ENCODE measurements at places on chromosomes 6 and 20.

- DNase-seq, result no peak
Measured at GRCh38 chr20:63319164-63320040, 26.4 kb downstream of the COL20A1 start.

GRCh38 chr20:56111961-56112730, 106.8 kb upstream of the CBLN4 start:
- DNase-seq, result no peak

GRCh38 chr6:89323511-89323971, 8.4 kb upstream of the GABRR2 start:
- no peak for DNase-seq

DNA sequence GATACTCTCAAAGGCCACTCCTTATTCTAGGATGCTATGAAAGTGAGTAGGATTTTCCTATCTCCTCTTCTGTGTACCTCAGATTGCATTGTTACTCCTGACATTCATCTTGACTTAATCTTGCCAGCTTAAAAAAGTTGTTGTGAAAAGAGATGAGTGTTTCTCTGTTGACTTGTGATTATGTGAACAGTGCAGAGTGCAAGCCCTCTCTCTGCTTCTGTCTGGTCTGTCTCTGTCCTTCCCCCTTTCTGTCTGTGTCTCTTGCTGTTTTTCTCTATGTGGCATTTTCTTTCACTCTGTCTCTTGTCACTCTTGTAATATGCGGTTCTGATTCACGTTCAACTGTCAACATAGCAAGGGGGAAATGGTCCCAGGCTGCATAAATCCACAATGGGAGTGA, 306.6 kb downstream of the FARS2 start:
- DNase-seq, result no peak

DNA sequence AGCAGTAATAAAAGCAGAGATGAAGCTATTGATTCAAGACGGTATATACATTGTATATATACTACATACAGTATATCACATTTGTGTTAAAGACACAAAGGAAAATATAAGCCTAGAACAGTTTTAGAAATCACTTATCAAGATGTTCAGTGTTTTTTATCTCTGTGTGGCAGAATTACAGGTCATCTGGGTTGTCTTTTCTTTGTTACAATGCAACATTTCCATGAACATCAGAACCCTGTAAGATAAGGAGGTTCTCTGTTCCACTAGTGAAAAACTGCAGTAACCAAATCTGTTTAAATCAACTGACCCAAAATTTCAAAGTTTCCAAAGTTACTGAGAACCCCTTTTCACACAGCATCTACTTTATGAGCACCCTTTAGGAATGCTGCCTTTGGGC, 42.2 kb downstream of the B4GALT5 start:
- DNase-seq, result no peak

DNA sequence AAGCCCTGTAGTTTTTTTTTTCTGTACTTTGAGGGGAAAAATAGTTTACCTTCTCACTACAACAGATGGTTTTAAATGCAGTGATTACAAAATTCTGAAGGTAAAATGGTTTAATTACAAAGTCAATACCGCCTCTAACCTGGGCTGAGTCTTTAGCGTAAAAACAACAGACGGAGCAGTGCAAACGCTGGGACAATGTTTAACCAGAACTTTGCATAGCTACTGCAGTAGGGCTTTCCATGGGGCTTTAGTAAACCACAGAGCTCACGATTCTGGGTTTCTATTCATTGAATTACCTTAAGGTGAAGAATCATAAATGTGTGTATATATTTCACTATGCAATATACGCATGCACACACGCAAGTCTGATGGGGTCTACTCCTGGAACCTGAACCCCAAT, 77.9 kb downstream of the RFX6 start:
- DNase-seq, result no peak

- DNase-seq, result no peak
Measured at GRCh38 chr6:138428944-138429598, 25.0 kb downstream of the HEBP2 start.

DNA sequence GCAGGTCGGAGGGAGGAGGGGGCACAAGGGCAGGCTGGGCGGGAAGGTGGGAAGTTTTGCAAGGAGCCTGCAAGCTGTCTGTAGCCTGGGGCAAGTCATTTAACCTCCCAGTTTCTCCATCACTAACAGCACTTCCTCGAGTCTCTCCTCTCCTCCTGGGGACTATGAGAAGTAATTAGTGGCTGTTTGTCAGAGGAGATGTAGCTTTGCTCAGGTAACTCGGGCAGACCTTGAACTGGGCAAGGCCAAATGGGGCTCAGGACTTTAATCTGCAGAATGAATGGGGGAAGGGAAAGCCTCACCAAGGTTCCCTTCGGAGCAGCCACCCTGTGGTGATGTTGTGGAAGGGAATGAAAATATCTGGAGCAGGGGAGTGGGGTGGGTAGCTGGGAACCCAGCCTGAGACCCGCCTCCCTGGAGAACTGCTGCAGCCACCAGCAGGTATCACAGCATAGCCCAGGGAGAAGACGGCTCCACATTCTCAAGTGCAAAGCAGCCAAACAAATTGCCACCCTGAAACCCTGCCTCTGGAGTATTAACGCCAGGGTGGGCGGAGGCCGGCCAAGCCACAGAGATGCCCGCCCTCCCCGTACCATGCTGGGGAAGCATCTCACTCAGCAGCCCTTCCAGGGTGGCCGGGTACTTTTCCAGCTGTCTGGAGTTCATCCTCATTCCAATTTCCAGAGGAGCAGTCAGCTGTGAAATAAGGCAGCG, 6.1 kb upstream of the LEMD2 start:
- no peak for DNase-seq

- DNase-seq, result no peak
Measured at GRCh38 chr6:111432511-111432910, 50.5 kb downstream of the REV3L start.

GRCh38 chr6:20365456-20365855, 36.2 kb upstream of the E2F3 start:
- DNase-seq, result no peak

DNA sequence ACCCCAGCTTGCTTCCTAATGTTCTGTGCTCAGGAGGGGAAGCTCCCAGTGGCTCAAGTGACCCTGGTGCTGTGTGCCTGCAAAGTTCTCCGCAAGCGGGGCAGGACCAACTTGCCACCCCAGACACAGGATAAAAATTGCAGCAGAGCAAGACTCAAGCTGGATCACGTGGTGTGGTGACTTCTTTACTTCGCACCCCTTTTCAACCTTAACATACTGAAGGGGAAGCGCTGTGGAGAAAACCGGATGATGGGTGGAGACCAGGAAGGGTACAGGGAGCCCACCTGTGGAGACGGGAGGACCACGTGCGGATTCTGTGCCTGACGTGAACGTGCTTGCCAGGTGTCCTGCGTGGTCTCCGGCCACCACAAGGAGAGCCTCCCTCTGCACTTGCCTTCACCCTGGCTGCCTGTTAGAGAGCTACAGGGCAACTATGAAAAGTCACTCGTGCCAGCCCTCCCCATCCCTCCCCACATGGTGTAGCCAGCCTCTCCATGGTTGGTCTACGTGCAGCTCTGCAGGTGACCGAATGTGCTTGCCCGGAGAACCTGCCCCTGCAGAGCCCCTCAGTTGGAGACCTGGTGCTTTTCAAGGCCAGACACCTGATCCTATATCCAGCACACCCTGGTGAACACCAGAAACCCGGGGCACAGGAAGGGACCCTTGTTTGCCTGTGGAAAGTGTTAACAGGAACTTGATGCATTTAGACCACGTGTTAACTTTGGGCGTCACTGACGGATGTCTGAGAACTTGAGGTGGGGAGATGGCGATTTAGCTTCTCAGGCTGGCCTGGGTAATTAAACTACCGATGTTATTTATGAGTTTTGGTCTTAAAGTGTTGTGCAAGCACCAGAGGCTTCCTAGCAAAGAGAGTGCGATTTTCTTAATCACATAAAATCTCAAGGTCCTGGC, 23.9 kb upstream of the DACT2 start:
- no peak for DNase-seq

DNA sequence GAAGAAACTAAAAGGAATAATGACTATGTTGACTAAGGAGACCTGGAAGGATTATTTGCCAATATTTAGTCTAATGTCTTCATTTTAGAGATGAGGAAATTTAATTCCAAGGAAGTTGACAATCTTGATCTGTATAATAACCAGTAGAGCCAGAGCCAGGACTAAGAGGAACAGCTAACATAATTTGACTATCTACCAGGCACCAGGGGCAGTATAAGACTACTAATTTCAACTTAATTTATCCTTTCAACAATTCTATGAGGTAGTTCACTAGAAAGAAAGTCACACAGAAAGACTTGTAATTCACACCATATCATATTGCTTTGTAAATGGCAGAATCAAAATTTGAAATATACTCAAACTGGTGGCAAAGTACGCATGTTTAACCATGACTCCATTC, 273.0 kb upstream of the STXBP5 start:
- no peak for DNase-seq

DNA sequence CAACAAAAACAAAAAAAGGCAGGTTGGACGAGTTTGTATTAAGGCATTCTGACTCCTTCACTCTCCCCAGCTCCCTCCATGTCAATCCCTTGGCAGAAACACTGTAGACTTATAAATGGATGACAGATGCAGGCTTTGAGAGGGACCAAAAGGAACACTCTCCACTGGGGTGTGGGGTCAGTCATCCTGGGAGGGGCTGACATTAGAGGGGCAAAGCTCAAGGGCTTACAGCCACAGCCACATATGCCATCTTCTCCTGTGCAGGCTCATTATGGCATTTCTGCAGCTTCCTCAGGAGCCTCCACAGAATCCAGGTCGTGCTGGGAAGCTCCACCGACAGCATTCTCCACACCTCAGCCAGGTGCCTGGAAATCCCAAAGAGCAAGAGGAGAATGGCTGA, 33.0 kb upstream of the RBL1 start:
- DNase-seq, result no peak

DNA sequence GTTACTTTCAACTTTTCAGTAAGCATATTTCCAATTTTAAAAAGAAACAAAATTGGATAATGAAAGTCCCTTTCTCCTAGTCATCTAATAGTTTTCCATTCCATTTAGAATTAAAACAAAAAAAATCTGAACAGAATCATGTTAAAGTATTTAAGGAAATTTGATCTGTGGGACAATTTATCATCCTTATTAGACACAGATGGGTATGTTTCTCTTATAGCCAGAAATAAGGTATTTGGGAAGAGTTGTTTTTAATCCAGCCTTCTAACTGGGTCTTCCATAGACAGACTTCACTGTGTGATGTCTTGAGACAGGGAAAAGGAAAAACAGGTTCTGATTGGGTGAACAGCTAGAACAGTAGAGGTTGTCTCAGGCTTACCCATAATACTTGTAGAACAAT, 39.5 kb upstream of the STXBP5 start:
- DNase-seq, result no peak

GRCh38 chr20:51486197-51487005, 56.1 kb downstream of the NFATC2 start:
- no peak for DNase-seq

DNA sequence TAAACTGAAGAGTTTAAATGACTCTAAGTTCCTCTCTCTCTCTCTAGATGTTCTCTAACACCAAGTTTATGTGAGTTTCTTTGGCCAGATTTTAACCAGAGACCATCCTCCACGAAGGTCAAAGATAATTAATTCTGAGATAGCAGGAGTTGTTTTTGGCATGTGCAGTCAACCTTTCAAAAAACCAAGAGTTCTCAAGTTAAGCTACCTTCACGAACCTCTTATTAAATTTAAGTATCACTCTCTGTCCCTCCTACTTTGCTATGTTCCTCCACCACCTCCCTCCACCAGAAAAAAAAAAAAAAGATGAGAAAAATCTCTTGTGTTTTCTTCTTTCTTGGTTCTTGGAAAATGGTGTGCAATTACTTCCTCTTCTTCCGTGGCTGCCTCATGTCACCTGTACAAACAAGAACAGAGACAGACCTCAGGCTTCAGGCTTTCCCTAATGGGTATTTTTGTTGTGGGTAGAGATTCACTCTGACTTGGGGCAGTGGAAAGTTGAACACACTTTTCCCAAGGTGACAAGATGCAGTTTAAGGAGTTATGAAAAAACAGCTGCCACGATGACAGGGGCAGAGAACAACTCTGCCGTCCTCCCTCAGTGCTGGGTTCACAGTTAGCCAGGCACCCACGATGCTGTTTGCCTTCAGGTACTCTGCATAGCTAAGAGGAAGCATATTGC, 64.3 kb downstream of the ADTRP start:
- no peak for DNase-seq

DNA sequence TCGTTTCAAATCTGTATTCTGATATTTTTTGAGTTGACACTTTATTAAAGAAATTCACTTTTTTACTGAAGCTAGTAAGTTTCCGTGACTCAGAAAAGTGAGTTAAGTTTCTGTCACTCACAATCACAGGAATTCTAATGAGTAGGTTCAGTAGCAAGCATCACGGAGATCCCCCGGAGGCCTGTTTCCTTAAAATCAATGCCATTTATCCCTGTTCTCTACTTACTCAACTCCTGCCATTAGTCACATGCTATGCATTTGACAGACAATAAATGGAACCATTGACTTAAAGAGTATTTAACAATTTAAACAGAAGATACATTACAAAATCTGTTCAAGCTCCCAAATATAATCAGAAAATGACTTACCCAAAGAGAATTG, 9.1 kb downstream of the SLC18B1 start:
- DNase-seq, result no peak

GRCh38 chr6:75499640-75500039, 6.0 kb upstream of the FILIP1 start:
- no peak for DNase-seq

- no peak for DNase-seq
Measured at GRCh38 chr6:38593409-38593808, 46.3 kb downstream of the BTBD9 start.

GRCh38 chr6:133040803-133041419, 200.2 kb upstream of the EYA4 start:
- DNase-seq, result no peak

DNA sequence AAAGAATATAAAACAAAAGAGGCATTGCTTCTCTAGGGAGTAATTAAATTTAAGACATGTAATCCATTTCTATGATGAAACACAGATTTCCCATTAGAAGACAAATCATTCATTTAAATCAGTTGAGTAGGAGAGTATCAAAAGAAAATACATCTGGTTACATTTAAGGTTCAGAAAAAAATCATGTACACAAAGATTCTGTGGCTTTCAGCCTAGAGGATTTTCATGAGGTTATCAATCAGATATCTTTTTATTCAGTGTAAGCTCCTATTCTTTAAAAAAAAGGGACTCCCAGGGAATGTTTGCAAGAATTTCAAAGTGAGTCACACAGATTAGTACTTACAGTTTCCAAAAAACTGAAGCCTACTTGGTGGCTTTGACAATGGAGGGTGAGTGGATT, 24.9 kb downstream of the COL21A1 start:
- DNase-seq, result no peak

GRCh38 chr6:11367638-11368199, 135.3 kb upstream of the NEDD9 start:
- no peak for DNase-seq

All from stimulated activated CD8-positive, alpha-beta memory T cell treated with anti-CD3 and anti-CD28 coated beads, Interleukin-2, amount 100 ng/mL, for 48 hours (primary cell).